Neuronal stem cell (in vitro differentiated cells): ENCODE measurements at places on chromosomes 1 and 21.

DNA sequence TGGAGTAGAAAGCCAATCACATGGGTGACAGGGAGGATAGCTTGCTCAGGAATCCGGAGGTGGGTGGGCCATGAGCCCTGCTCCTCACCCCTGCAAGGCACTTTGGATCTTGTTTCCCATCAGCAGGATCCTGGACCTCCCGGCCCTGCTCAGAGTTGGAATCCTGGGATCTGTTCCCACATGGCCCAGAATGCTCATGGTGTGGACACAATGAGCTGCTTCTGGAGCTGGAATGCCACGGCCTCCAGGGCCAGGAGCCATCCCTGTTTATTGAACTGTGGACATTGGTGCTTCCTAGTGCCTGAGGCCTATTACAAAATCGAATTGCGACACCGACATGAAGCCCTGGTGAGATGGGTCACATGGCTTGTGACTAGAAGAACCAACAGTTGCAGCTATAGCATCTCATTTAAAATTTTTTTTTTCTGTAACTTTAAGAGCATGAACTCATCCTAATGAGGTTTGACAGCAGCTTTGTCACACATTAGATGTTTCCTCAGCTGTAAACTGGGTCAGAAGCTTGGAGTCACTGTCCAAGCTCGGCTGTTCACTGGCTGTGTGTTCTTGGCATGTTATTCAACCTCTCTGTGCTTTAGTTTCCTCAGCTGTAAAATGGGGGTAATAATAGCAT, 40.4 kb upstream of the GOLT1A start:
- DNase-seq: no peak

DNA sequence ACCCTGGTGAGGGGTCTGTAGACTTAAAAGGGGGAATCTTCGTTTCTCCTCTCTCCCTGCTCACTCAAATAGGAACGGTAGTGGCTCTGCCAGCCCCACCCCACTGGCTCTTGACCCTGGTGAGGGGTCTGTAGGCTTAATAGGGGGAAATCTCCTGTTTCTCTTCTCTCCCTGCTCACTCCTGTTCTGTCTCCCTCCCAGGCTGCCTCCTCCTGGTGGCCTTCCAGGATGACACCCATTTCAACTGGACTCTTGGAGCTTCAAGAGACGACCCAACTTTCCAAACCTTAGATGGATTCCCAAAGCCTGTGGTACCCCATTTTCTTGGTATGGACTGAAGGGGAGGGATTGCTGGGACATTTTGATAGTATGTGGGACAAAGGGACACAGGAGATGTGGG, 1.4 kb upstream of the EPHB2 start:
- no peak for DNase-seq

DNA sequence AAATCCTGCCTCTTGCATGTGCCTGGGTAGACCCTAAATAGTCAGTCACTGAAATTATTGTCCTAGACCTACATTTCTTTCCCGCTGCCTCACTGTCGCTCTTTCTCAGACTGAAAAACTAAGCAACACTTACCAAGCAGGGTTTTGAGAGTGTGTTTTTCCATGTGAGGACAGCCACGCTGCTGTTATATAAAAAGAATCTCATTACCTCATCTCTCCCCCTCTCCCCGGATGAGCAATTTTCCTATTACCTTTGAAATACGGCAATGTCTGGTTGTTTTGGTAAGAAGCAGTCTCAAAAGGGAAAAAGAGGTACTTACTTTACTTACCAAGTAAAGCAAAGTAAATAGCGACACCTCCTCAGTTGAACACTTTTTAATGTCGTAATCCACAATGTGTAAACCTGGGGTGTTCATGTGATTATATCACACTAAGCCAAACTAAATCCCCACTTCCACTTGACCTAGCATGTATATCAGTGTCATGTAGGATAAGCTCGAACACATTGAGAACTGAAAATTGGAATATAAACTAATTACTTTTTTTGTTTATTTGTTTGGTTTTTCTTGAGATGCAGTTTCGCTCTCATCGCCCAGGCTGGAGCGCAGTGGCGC, 12.2 kb upstream of the VN1R5 start:
- no peak for DNase-seq

DNA sequence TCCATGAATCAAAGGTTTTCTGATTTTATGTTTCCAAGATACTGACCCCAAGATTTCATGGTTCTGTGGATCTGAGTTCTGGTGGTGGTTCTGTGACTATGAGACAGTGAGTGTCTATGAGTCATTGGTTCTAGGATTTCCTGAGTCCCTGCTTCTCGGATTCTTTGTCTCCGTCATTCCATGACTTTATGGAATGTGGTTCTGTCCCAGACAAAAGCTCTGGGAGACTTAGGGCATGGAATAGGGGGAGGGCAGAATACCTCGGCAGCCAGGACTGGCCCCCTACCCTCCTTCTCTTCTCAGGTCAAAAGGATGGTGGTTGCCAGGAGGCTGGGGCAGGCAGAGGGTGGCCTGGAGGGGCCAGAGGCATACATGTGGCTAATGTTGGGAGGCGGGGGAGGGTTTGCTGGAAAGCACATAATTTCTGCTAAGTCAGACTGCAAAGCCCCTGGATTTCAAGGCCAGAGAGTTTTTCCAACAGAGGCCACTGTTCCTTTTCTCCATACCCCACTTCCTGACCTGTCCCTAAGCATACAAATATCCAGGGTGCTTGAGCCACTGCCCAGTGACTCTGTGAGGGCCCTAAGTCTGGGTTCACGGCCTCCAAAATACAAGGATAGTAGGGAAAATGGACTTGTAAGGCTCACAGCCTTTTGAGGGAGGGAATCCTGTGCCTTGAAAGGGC, 17.2 kb downstream of the CDCP2 start:
- DNase-seq: no peak

DNA sequence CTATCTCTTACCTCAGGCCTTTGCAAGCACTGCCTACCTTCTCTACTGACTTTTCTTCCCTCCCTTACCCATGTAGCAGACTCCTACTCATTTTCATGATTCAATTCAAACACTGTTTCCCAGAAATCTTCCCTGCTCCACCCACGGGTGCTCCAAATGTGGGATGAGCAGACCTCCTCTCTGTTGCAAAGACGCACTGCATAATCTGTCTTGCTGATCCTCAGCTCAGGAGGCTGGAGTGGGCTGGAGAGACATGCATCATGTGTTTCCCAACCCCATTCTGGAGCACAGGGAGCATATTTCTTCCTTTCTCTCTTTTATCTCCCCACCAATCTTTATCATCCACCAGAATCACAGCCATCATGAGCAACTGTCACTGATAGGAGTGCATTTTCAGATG, 459.9 kb upstream of the NFIA start:
- DNase-seq: no peak

DNA sequence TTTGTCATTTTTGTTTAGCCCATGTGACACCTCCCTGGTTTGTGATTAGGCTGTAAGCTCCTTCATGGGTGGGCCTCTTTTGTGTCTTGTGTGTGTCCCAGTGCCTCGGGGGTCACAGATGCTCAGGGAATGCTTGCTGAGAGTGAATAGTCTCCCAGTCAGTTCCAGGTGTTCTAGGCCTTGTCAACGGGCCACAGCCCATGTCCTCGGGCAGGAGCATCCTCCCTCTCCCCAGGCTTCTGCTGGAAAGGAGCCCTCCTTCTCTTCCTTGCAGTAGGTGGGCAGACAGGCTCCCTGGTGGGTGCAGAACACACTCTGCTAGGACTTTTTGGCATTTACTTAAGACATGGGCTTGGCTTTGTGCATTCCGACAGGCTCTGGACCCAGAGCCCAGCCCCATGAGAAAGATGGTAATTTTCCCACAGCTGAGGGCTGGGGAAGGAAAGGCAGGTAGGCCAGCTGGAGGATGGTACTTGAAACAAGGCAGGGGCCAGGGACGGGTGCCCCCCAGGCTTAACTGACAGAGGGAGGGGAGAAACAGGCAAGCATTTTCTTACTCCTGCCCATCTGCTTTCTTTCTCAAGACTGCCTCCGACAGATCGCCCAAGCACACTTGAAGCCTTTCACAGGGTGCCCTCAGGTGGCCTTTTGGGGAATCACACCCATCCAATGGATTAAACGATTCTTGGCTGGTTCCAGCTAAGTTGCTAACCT, 7.1 kb upstream of the CPLANE2 start:
- peak; percentile 80 for DNase-seq

DNA sequence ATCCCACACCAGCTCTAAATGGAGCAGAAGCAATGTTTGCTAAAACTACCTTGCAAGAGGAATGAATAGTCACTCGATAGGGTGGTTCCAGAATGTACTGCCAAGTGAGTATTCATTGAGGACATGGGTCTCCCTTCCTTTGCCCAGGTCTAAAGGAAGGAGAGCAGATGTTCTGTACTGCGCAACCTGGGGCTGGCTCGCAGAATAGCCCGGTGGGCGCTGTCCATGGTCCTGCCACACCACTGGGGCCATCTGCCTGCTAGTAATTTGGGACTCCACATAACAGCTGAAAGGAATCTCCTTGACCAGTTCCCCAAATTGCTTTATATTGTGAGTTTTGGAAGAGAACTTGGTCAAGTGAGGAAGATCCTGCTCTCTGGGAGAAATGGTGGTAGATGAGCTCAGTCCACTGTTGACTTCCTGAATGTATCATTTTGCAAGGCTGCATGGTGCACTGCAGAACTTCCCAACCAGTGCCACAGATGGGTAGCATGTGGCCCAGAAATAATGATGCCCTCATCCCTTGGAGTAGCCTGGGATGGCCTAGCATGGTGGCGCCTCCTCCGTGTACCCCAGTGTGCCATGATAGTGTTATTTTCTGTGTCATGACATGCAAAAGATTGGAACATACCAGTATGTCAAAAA, 5.7 kb downstream of the SLC6A17 start:
- peak; percentile 65 for DNase-seq

GRCh38 chr21:46314441-46315020, 9.1 kb downstream of the C21orf58 start:
- no peak for DNase-seq

GRCh38 chr1:89682611-89683010, 49.7 kb downstream of the LRRC8C start:
- DNase-seq: no peak

GRCh38 chr1:71422221-71422620, 341.4 kb upstream of the ZRANB2 start:
- no peak for DNase-seq

GRCh38 chr1:177281901-177282300, 111.1 kb downstream of the BRINP2 start:
- peak; percentile 26 for DNase-seq

GRCh38 chr1:170891872-170892271, 43.5 kb upstream of the MROH9 start:
- DNase-seq: no peak

- no peak for DNase-seq
Measured at GRCh38 chr1:162552684-162553252, 8.8 kb upstream of the UAP1 start.

DNA sequence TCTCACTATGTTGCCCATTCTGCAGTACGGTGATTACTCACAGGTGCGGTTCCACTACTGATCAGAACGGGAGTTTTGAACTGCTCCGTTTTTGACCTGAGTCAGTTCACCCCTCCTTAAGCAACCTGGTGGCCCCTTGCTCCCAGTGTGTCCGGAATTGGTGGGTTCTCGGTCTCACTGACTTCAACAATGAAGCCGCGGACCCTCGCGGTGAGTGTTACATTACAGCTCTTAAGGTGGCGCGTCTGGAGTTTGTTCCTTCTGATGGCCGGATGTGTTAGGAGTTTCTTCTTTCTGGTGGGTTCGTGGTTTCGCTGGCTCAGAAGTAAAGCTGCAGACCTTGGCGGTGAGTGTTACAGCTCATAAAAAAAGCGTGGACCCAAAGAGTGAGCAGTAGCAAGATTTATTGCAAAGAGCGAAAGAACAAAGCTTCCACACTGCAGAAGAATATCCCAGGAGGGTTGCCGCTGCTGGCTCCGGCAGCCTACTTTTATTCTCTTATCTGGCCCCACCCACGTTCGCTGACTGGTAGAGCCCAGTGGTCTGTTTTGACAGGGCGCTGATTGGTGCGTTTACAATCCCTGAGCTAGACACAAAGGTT, 17.6 kb upstream of the PARP1 start:
- no peak for DNase-seq

DNA sequence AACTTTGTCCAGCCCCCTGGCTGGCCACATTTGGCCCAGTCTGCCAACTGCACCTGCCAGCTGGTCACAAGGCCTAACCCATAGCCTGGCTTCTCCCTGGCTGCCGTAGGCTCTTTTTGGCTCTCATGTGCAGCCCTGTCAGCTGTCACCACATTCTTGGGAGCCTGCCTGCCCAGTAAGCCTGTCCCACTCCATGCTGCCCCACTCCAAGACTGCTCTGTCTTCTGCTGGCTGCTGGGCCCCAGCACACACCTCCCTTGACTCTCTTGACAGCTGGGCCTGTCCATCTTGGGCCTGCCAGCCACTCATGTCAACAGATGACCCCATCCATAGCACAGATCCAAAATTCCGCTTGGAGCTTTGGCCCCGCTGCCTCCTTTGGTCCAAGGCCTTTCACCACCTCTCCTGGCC, 74.3 kb upstream of the EDN2 start:
- no peak for DNase-seq

- DNase-seq: no peak
Measured at GRCh38 chr1:242448910-242449645, 75.4 kb downstream of the PLD5 start.

DNA sequence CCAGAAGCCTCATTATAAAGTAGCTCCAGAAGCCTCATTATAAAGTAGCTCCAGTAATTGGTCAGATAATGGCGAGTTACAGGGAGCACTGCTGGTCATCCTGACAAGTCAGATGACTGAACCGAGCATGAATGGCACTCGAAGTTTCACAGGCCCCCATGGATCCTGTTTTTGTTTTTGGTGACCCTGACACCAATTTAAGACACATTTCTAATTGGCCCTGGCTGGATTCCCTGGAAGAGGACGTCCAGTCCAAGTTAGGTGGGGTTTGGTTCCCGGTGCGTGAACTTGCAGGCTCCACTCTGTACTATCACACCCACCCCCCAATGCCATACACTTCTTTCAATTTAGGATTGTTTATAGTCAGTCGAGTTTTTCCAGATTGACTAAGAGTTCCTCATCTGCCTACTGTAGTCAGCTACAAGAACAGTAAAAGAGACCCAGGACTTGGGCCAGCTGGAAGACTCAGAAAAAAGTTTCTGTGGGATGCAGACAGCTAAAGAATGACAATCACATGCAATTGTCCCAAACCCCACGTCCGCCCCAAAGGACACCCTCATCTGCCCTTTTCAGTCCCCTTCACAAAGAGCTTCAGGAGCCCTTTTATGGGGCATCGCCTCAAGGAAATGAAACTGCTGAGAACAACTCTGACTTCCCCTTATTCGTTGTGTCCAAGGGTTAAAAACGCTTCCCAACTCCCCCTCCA, 2.7 kb downstream of the DHRS3 start:
- DNase-seq: no peak

DNA sequence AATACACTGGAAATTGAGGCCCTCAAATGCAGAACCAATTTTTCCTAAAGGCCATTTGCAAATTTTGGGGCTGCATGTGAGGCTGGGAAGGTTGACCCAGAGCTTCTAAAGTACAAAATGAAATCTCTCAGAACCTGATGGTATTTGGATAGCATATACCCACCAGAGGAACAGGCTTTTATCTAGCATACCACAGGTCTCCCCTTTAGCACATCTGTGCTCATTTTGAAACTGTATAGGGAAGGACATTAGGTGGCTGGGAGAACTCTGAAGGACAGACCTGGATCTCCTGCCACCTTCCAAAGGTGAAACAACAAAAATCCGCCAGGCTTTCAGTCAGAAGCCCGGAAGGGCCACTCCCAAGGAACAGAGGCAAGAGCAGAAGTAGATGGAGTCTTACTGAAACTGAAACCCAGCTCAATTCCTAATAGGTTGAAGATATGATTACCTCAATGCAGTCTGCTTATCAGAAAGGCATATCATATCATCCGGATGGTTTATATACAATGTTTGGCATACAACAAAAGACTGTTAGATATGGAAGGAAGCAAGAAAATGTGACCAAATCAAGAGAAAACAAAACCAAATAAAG, 11.6 kb downstream of the CD55 start:
- DNase-seq: no peak
